ENCODE measurements at places on chromosomes 2 and 18. TPM values are rescaled to one million over a fixed set of nuclear protein-coding genes. Genes with fewer than 3 reads are reported as not detected.

- H3K27ac ChIP-seq = peak overlapping the region; percentile 7
- no peak for DNase-seq
- no peaks in the 10 kb centered on the region for H3K27me3 ChIP-seq
- H3K4me3 ChIP-seq = no peak overlapping the region
Measured at GRCh38 chr2:102126660-102127059, 15.9 kb upstream of the IL1R1 start.

- H3K27me3 ChIP-seq = no peaks in the 10 kb centered on the region
- DNase-seq = no peak
- no peak overlapping the region for H3K27ac ChIP-seq
- no peaks in the 10 kb centered on the region for H3K4me1 ChIP-seq
- H3K4me3 ChIP-seq = no peak overlapping the region
- H3K36me3 ChIP-seq = no peaks in the 10 kb centered on the region
Measured at GRCh38 chr2:128578406-128579390, 260.0 kb upstream of the HS6ST1 start.

DNA sequence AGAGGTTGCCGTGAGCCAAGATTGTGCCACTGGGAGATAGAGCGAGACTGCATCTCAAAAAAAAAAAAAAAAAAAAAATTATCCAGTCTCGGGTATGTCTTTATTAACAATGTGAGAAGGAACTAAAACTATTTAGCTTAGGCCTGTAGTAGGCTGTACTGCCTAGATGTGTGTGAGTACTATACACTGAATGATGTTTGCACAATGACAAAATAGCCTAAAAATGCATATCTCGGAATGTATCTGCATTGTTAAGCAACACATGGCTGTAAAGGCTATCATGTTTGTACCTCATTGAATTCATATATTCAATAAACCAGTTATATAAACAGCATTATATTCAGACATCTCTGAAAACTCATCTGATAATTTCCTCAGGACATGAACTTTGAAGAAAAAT is 191.2 kb upstream of the SESTD1 start:
- no peak overlapping the region for H3K27ac ChIP-seq
- H3K27me3 ChIP-seq = no peaks in the 10 kb centered on the region
- H3K4me1 ChIP-seq = no peaks in the 10 kb centered on the region
- no peak overlapping the region for H3K4me3 ChIP-seq

DNA sequence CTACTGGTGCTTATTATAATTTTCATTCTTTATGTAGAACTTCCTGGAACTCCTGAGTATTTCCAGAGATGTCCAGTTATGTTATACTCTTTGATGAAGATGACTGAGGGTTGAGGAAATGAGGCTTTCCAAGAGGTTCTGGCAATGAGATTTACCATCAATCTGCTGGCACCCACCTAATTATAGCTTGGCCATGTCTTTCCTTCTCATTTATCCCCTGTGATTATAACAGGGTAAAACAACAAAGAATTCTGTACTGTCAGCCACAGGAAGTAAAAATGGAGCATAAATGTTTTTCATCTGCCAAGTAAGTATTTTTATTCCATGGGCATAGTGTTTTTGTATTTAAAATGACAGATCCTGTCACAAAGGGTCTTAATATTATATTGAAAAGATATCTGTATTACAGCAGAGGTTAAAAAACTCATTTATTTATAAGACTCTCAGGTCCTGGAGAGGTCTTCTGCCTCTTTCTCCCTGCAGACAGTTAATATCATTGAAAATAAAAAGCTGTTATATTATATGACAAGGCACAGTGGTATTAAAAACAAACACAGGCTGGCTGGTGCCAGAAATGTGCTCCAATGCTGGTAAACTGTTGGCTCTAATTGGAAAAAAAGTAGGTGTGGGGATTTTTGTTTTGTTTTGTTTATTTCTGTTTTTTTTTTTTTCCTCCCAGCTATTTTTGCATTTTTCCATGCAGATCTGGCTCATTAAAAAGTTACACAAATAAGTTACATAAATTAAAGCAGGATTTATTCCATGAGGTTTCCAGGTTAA is 1764.1 kb upstream of the CELF4 start:
- H3K36me3 ChIP-seq = no peaks in the 10 kb centered on the region
- H3K4me3 ChIP-seq = no peak overlapping the region
- H3K27me3 ChIP-seq = no peaks in the 10 kb centered on the region
- H3K4me1 ChIP-seq = no peaks in the 10 kb centered on the region
- H3K27ac ChIP-seq = no peak overlapping the region

Gene TNFRSF11A
- 59.9 TPM for total RNA-seq
